NCI-H2227 treated with DMSO at 0.1 percent for 48 hours (cell line): ENCODE measurements at places on chromosomes 2 and 18.

GRCh38 chr2:188477564-188478103 is 186.0 kb downstream of the GULP1 start:
- DNase-seq = no peak

DNA sequence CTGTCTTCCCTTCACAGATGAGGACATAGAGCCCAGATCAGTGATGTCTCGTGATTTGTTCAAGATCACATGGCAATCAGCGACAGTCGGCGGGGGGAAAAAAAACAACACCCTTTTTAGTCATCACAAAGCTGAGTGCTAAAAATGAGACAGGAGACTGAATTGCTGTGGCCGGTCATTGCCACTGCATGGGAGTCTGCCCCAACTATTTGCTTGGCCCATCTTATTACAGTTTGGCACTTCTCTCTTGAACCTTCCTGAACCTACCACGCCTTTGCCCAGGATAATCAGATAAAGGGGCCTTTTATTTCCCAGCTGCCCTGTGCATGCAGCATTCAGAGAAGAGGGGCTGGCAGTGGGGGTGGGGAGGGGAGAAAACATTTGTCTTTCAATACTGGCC is 42.7 kb downstream of the SETBP1 start:
- DNase-seq = peak; percentile 39

- no peak for DNase-seq
These were observed 290.2 kb upstream of the TCF4 start for GRCh38 chr18:55878224-55878623.

GRCh38 chr2:195238379-195238778 is 418.6 kb upstream of the SLC39A10 start:
- DNase-seq = no peak

GRCh38 chr2:226450141-226450540 is 349.5 kb downstream of the IRS1 start:
- DNase-seq = no peak

DNA sequence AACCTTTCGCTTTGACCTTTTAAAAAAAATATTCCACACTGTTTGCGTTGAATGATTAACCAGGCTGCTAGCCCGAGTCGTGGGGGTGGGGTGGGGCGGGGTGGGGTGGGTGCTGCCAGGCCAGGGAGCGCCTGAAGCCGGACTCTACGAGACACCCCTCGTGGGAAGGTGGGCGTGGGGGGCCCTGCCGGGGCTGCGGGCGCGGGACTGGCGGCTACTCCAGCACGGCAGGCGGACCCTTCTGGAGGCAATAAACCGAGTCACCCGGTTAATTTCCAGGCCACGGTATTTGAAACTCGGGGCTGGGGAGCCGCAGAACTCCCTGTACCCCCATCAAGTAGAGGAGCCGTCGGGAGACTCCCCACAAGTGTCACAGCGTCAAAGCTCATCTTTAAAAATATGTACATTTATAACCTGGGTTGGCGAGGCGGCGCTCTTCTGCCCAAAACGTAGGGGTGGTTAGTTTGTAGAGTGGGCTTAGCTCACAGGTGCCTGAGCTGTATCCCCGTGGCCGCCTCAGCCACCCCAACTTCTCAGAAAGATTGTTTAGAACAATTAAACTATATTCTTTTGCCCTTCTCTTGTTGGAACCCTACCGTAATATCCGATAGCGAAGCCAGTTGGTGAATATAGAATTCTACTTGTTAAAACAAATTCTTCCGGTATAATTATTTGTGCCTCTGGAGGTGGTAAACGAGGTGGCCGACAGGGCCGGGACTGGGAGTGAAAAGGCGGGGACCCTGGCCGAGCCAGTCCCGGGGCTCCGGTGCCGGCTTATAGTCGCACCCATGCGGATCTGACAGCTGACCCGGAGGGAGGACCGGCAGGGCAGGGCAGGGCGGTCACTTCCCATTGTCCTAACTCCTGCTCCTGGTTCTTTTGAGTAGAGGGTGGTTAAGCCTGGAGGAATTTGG is 1.4 kb downstream of the B3GNT2 start:
- peak; percentile 7 for DNase-seq
